ENCODE measurements at places on chromosomes 13 and 19.

GRCh38 chr19:54127688-54128440 is 9.7 kb upstream of the CNOT3 start:
- no peak for DNase-seq

DNA sequence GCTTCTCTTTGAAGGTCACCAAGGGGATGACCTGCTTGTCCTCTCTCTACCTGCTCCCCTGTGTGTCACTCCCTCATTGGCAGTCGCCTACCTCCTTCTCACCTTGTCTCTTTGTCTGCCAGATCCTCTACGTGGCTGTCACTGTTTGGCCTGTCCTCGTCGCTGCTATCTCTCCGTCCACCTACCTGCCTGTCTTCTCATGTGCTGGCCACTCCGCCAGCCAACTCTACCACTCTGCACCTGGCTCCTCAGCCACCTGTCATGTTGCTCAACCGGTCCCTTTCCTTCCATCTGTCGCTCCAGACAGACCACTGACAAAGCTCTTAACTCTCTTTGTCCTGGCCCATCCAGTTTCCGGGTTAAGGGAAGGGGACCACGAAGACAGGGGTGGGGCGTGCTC is at the start of gene KLK12:
KLK12 (minus strand) TSS at position 299 of the 400 bp plus-strand sequence. CDS start 381 bp downstream, outside the sequence.
- DNase-seq, result no peak

- no peak for DNase-seq
Observed at GRCh38 chr13:31008400-31009115, 76.1 kb downstream of the TEX26 start.

GRCh38 chr19:20565321-20566018 is at the start of gene ZNF737:
TSS of gene ZNF737 (minus strand) at chr19:20565781. CDS start at chr19:20565640, 141 bp downstream.
- DNase-seq, result peak; percentile 95

- no peak for DNase-seq
Observed at GRCh38 chr13:38366954-38367645, 17.4 kb downstream of the UFM1 start.

- DNase-seq, result no peak
Observed at GRCh38 chr13:73336773-73337172, 278.0 kb downstream of the KLF5 start.

DNA sequence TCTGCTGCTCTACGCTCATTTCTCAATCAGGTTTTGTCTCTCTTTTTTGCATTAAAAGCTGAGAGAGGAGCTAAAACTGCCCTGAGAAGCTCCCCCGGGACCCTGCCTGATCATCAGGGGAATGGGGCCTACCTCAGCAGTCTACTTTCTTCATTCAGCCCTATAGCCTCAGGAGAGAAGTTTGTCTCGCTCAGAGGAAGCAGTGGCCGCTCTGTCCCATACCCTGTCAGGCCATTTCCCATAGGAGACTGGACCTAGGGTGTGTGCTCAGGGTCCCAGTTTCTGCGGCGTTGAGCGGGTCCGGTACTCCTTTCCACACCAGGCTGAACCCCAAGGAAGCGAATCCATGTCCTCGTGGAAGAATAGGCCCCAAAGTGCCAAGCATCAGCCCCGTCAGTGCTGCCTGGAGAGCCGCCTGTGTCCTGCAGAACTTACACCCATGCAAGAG is 21.7 kb downstream of the UBE2L5 start:
- no peak for DNase-seq

DNA sequence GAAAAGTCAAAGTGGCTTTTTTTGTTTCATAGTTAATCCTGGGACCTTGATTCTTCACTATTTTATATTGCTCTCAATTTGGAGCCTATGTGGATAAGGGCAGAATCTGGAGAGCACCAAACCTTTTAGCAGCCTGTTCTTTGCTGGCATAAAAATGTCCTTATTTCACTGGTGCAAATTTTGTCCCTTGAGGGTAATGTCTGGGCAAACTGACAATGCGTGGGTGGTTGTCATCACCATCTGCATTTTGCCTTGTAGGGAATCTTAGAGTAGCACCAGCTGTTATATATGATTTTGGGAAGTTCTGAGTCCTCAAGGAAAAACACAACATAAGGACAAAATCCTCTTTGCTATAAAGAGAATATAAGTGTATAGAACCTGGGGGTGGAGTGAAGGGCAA is 336.9 kb upstream of the HTR2A start:
- DNase-seq, result no peak

- DNase-seq, result no peak
Observed at GRCh38 chr19:23665651-23666410, 21.2 kb downstream of the ZNF675 start.

DNA sequence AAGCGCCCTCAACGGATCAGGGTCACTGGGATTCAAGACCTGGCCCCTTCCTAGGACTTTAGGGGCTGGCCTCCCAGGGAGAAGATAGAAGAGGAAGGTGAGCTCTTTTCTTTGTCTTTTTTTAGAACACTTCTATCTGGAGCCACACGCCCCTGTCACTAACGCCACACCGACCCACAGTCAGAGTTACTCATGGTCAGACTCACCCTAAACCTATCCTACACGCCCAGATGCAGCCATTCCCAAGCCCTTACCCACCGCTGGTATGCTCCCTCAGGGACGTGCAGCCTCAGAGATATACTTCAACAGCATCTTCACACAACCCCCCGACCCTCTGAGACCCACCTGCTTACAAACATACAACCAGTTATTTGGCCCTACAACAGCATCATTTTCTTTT is 29.9 kb upstream of the MUC16 start:
- no peak for DNase-seq

DNA sequence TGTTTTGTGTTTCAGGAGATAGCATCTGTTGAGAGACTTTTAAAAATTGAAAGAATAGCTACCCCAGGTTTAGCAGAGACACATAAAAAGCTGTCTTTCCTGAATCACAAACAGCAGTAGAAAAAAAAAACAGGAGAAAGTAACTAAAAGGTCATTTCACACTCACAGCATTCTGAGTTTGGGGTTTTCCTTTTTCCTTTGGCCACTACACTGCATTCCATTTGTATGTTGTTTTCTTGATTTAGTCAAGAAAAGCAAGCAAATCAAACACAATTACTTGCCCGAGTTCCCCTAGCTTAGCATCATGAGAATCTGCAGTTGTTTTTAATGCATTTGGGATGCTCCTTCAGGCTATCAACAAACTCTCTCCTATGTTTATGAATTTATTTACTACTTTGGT is 161.0 kb downstream of the KCTD12 start:
- no peak for DNase-seq

DNA sequence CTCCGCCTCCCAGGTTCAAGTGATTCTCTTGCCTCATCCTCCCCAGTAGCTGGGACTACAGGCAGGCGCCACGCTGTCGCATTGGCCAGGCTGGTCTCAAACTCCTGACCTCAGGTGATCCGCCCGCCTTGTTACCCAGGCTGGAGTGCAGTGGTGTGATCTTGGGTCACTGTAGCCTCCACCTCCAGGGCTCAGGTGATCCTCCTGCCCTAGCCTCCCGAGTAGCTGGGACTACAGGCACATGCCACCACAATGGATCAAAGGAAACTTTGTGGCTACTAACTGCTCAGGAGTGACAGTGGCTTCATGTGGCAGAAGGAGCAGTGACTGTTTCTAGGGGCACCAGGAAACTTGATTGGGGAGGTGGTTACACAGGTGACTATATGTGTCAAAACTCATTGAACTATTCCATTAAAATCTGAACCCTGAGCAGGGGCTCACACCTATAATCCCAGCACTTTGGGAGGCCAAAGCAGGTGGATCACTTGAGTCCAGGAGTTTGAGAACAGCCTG is 3.8 kb upstream of the LGALS7B start:
- no peak for DNase-seq

GRCh38 chr13:45179428-45179827 is 21.4 kb downstream of the KCTD4 start:
- DNase-seq, result no peak

- no peak for DNase-seq
Observed at GRCh38 chr19:46144756-46145155, 3.3 kb upstream of the IGFL2 start.

DNA sequence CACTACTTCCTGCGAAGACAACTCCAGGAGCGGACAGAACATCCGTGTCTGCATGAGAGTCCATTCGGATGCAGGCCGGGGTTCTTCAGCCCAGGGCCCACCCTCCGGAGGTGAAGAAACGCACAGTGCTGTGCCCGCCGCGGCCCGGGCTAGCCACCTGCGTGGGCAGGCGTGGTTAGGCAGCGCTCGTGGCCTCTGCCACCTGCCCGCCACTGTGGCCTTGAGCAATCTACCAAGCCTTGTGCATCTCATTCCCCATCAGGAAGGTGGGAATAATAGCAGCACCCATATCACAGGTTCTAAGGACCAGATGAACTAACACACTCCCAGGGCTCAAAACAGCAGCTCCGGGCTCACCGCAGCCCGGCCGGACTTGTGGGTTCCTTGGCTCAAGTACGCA is 26.7 kb upstream of the PABPC3 start:
- no peak for DNase-seq

GRCh38 chr13:110576070-110576394 is 14.5 kb upstream of the RAB20 start:
- DNase-seq, result no peak

GRCh38 chr13:51808811-51809210 is 4.8 kb upstream of the DHRS12 start:
- no peak for DNase-seq

- no peak for DNase-seq
Observed at GRCh38 chr19:29961311-29961710, 19.3 kb downstream of the URI1 start.

DNA sequence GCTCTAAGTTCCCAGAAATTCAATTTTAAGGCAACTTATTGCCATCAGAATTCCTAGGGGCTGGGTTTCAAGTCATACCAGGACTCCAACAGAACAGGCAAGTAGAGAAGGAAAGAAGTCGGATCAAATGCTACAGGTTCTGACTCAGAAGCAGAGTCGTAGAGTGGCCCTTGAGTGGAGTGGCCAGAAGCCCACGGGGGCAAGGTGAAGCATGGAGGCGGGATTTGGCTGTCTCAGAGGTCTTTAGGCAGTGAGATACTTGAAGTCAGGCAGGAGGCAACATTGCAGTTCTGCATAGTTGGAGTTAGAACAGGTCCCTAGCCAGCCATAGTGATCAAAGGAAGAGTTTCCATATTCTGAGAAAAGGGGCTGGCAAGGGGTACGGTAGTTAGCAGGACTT is 111.6 kb downstream of the NHLRC3 start:
- no peak for DNase-seq

DNA sequence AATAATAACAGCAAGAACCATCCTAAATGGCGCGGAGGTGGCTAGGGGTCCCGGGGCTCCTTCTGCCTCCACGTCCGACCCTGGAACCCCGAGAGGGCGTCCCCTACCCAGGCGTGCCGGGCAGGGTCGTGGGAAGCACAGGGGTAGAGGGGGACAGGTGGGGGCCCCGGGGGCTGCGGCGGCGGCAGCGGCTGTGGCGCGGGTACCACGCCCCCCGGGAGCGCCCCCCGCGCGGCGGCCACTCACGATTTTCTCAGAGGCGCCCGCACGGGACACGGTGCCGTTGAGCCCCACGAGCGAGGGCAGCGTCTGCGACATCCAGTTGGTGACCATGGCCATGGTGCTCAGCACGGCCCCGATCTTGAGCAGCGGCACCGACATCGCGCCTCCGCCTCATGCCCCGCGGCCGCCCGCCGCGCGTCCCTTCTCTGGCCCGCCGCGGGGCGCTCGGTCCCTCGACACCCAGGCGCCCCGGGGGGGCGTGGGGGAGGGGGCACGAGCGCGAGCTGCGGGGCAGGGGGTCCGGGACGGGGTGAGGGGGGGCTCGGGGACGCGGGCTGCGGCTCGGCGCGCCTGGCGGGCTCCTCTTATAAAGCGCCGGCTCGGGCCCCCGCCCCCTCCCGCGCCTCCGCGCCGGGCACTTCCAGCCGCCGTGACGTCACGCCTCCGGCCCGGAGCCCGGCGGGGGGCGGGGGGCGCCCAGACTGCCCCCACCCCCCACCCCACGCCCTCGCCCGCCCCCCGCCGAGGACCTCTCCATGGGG is 22.9 kb downstream of the OLFM2 start:
- DNase-seq, result no peak

GRCh38 chr19:934865-935479 is 9.1 kb downstream of the ARID3A start:
- DNase-seq, result no peak

DNA sequence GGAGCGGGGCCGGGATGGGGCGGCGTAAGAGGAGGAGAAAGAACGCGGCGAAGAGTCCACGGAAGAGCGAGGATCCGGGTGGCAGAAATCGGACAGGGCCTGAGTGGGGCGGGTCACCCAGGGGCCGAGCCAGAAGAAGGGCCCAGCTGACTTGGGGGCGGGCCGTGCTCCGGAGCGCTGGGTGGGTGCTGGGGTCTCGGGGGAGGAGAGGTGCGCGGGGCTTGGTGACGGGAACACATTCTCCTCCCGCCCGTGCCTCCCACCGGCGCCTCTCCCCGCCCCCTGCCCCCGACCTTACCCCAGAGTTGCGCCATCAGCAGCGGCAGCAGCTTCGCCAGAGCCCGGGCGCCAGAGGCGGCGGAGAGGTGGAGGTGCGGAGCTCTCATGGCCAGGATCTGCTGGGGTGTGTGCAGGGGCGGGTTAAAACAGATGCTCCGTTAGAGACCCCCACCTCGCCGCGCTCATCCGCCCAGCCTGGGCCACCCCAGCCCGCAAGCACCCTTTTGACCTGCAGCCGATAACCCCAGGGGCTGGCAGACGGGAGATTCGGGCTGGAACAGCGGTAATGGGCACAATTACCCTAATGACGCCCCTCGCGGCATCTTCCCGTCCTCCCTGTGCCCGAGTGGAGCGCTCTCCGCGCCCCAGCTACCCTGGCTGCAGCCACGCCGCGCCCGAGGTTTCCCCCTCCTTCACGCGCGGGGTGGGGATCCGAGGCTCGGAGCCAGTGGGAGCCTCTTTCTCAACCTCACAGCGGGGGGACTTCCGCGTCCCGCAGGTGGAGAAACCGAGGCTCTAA is 565 bp downstream of the KLK10 start:
- no peak for DNase-seq

GRCh38 chr13:99884913-99885312 is 86.7 kb downstream of the ZIC5 start:
- no peak for DNase-seq

GRCh38 chr19:52923778-52924593 is 758 bp upstream of the ZNF888 start:
- DNase-seq, result no peak

DNA sequence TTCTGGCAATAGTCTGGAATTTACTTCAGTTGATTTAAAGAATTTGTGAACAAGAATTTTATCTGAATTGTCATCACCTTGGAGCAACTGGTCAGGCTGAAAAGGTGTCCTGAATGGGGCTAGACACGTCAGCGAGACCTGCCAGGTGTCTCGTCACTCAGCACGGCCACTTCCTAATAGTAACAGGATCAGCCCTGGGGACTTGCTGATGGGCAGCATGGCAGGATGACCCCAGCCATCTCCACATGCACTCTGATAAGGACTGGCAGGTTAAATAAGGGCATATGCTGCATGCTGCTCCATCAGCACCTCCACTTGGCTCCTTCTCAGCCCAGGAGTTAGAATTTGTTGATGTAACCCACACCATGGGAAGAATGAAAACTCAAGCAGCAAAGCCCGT is 224.2 kb downstream of the FOXO1 start:
- DNase-seq, result no peak

- DNase-seq, result peak; percentile 52
Observed at GRCh38 chr19:53132141-53132991, at the start of gene ZNF415. TSS of gene ZNF415 (minus strand) at chr19:53132910. CDS start at chr19:53122676, 10,234 bp downstream.

- no peak for DNase-seq
Observed at GRCh38 chr13:23752111-23753001, 136.8 kb downstream of the MIPEP start.

Measured in CD4-positive, alpha-beta T cell treated with Interleukin-2 at 100 ng/mL for 4 hours (primary cell).